ENCODE measurements at places on chromosomes 4 and X.

DNA sequence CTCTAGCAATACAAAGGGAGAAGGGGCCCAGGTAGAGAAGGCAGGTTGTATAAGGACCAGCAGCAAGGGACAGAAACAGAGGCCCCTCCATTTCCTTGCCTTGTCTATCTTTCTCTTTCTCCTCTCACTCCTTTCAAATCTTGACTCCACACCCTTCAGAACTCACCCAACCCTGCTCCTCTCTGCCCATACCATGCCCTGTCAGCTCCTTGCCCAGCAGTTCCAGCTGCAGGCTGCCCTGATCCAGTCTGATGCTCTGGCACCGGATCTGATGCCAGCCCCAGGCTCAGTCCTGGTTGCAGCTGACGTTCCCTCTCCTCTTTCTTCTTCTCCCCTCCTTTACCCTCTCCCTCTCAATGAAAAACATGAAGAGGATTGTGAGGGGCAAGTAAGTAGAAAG lies 291.2 kb downstream of the FBXW7 start:
- DNase-seq: no peak

- DNase-seq: no peak
These were observed 28.3 kb downstream of the ZFYVE28 start for GRCh38 chr4:2390146-2390545.

DNA sequence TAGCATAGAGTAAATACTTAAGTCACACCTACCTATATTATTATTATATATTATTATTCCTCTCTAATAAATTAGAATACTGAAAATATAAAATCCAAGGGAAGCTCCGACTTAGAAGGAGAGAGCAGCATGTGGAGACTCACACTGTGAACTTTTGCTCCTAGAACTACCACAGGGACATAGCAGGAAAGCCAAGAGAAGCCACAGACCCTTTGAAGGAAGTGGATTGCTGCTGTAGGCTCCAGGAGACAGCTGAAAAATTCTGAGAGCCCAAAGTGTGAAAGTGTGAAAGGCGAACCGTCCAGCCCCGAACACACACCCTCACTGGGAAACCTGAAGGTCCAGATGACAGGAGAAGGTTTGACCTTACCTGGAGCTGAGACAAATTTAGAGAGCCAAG lies 177.0 kb downstream of the FAM13A start:
- no peak for DNase-seq

- DNase-seq: no peak
These were observed 101.0 kb downstream of the ATP11C start for GRCh38 chrX:139831675-139832456.

GRCh38 chrX:103517246-103517645 lies 2.0 kb downstream of the RAB40A start:
- DNase-seq: no peak

- no peak for DNase-seq
These were observed 162.6 kb downstream of the INPP4B start for GRCh38 chr4:142683503-142683902.

- no peak for DNase-seq
These were observed 113.5 kb upstream of the FAM9A start for GRCh38 chrX:8914681-8915080.

All from CD4-positive, alpha-beta T cell treated with Interferon alpha-2 for 1 hour (primary cell).